Activated CD8-positive, alpha-beta T cell treated with anti-CD3 and anti-CD28 coated beads, Interleukin-2, amount 10 ng/mL, durations not matched to agents 7 days and 5 days (primary cell): ENCODE measurements at places on chromosomes 6 and 20.

- DNase-seq = no peak
Observed at GRCh38 chr20:42611889-42612837, 577.5 kb downstream of the PTPRT start.

DNA sequence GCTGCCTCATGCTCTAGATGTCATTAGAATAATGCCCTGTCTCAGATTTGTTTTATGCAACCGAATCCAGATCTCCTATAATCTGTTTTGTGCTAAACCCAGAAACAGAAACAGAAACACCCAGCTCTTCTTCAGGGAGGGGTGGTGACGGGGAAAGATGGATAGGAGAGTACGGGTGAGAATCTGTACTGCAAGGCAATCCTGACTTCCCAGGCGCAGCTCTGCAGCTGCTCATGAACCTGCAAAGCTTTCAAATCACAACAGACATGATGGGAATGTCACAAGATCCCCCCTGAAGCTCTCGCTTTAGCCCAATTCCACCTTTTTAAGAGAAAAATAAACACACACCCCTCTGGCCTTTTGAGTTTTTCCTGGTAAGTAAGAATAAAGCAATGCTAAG is 71.5 kb downstream of the PPP1R3G start:
- no peak for DNase-seq

GRCh38 chr6:75204217-75204958 is 1.5 kb downstream of the COL12A1 start:
- DNase-seq = peak; percentile 57

DNA sequence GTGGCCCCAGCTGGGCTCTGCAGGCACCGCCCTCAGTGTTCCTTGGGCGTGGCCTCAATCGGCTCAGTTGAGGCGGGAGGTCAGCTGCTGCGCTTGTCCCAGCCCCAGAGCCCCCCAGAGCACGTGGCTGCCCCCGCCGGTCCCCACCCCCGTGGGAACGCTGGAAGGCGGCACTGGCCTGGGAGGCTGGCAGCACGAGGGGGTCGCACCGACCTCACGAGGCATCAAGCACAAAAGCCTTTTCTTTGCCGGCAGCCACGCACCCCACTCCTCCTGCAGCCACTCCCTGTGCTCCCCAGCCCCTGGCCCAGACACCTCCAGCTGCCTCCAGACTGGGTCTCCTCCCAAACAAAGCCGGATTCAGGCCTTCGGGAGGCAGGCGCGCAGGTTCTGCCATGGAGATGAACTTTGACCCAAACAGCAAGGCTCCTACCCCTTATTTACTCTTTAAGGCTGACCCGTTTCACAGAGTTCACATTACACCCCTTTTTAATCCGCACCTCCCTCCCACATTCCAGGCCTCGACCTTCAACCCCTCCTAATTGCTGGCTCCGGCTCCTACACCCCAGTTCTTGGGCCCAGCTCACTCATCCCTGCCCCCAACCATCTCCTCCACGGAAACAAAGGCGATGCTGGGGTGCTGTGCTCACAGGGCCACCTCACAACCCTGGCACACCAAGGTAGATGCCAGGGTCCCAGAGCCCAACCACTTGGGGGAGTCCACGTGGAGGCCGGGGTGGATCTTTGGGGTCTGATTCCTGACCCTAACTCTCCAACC is 111.7 kb downstream of the NOL4L start:
- no peak for DNase-seq

GRCh38 chr20:41618807-41619311 is 682 bp upstream of the CHD6 start:
- DNase-seq = no peak

GRCh38 chr6:163298079-163298830 is 116.3 kb upstream of the QKI start:
- no peak for DNase-seq

DNA sequence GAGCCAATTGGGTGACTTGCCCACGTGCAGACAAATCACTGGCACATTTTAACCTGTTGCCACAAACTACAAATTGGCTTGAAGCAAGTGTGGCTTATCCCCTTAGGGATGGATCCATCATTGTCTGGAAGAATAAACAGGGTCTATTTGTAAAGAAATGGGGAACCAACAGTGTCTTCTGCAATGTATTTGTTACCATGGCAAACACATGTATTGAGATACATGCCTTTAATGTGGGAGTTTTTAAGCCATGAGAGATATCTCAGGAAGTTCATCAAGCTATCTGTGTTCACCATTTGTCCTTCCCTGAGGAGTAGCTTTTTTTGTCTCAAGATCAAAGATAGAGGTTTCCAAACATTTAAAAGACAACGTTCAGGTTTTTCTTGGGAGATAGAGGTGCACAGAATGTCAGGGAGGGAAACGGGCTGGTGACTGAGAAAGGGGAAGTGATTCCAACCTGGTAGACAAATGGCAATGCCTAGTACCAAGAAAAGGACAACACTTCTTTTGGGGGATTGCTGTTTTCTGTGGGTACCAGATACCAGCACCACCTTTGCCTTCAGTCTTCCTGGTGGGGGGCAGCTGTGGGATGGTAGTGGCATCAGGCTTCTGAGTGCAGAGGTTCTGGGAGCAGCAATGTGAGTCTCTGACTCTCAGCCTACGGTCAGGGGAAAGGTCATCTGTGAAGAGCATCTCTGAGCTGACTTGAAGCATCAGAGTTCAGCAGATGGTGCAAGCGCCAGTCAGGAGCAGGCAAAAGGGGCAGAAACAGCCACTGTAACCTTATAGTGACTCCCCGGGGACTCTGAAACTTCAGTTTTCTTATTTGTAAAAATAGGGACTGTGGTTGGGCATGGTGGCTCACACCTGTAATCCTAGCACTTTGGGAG is 20.1 kb upstream of the BCAS1 start:
- no peak for DNase-seq
